ENCODE measurements at places on chromosomes 13 and 19.

DNA sequence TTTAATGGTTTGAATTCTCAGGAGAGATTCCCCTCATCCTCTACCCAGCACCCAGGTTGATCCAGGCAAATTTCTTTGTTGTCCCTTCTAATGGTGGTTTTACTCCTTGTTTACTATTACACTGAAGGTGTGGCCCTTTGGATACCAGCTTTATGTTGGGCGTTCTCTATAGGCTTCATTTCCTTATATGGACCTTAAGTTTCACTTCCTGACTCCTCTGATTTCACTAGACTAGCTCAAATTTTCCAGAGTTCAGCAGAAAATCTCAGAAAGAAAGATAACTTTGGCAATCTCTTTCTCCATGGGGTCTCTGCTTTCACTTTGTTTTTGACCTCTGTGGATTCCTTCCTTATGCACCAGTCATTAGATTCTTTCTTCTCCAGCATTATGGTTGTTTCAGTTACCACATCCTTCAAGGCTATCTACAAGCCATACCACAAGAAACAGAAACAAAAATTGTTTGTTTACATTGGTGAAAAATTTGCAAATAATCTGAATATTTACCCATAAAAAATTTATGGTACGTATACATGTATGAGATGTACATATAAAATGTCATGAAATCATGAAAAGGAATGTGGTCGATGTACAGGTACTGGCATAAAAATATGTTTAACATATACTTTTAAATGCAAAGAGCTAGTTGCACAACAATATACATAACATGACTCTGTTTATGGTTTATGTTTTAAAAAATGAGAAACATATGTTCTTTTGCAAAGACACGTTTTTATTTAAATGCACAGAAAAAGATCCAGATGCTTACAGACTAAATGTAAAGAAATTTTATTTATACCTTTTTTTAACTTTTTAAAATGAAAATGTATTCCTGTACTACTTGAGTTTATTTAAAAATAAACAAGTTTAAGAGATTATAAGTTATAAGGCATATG, 212.6 kb downstream of the LACC1 start:
- ATAC-seq = no peak

DNA sequence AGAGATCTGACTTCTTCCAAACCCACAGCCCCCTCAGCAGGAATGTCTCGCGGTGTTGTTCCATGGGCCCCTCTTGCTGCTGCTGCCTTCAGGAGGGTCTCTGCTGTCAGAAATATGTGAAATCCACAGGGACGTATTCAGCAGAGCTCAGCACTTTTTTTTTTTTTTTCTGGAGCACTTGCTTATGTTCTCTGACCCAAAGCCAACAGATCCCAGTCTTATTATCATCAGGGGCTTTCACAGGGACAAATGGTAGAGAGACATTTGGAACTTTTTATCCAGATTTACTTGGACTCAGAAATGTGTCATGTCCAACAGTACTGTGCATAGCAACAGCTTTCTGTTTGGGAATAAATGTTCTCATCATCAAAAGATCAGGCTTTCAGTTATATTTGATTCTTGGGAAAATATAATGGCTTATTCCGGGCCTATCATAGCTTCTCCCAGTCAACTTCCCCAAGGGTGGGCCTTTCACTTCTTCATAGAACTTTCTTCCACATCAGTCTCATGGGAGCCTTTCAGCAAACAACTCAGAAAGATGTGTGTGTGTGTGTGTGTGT, 332.7 kb downstream of the ZNF536 start:
- no peak for ATAC-seq

- peak; percentile 34 for ATAC-seq
Observed at GRCh38 chr19:16888629-16889365, at the start of gene F2RL3. F2RL3 (plus strand) TSS chr19:16888999; CDS start chr19:16889190, 191 bp downstream.

DNA sequence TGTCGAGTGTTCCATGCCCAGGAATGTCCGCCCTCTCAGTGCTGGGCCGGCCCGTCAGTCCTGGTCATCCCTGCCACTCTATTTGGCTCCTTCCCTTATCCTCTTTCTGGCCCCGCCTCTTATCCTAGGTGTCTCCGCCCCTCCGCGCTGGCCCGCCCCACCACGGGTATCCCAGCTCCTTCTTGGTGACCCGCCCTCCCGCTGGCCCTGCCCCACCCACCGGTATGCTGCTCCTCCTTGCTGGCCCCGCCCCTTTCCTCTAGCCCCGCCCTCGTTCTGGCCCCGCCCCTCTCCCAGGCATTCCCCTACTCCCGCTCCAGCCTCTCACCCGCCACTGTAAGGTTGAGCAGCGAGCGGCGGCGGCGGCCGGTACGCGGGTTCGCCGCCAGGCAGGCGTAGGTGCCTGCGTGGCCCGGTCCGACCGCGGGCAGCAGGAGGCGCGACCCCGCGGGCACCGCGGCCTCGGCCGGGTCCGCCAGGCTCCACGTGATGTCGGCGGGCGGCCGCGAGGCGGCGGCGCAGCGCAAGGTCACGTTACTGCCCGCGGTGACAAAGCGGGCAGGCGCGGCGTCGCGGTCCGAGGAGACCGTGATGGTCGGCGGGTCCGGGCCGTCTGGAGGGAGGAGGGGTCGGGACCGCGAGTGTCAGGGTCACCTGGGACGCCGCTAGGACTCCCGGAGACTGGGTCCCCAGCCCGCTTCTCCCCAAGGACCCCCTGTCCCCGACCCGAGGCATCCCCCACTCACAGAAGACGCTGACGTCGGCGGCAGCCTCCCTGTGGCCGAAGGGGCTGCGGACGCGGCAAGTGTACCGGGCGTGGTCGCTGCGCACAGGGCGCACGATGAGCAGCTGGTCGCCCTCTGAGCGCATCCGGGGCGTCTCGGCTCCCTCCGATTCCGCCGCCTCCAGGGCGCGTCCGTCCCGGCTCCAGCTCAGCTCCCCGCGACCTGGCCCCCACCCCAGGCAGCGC, 2.0 kb downstream of the VSIG10L start:
- peak; percentile 93 for ATAC-seq

- ATAC-seq = peak; percentile 33
Observed at GRCh38 chr13:44867825-44868224, 121.4 kb downstream of the NUFIP1 start.

DNA sequence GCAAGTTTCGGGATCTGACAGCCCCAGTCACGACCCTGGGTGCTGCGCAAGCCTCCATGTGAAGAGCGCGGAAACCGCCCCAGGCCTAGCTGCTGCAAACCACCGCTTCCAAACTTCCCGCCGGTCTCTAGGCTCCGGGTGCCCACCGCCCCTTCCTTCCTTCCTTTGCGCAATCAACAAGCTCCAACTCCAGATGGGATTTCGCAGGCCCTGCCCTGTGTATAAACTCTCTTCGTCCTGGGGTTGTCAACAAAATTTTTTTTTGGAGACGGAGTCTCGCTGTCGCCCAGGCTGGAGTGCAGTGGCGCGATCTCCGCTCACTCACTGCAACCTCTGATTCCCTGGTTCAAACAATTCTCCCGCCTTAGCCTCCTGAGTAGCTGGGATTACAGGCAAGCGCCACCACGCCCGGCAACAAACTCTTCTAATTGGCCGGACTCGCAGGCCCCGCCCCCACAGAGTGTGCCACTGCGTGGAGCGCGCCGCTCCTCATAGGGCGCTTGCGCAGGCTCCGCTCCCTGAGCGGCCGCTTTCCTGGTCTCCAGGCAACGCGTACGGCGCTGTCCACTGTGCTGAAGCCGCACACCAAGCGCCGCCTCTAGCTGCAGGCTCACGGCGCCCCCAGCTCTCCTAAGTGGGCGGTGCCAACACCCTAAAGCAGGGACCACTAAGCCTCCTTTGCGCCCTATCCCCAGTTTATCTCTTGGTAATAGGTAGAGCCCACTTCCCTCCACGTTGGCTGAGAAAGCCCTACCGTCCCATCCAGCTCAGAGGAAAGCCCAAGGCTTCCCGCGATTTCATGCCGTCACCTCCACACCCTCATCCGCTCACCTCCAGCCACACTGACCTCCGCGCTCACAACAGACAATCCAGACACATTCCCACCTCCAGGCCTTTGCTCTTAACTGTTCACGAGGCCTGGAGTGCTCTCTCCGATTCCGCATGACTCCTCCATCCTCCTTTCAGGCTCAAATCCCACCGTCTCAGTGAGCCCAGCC, 5.5 kb upstream of the QTRT1 start:
- ATAC-seq = peak; percentile 98

GRCh38 chr19:55594996-55595545, 4.2 kb downstream of the FIZ1 start:
- ATAC-seq = no peak

DNA sequence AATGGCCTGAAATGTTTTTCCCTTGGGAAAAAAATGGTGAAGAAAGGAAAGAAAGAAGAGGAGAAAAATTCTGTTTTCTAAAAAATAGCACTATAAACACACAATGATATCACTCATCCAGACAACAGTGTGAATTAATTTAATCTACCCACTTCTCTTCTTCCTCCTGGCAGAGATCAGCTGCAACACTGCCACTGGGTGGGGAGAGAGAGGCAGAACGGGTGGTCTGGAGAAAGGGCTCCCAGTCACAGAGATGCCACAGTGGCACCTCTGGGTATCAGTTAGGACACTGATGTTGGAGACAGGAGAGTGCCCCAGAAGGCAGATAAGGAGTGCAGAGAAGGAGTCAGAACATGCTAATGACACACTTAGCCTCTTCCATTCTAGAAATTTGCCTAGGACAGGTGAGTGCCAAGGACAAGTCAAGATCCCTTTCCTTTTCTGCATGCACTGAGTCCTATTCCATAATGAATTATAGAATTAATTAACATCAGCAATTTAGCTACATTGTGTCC, 168.6 kb downstream of the SUCLA2 start:
- ATAC-seq = no peak

DNA sequence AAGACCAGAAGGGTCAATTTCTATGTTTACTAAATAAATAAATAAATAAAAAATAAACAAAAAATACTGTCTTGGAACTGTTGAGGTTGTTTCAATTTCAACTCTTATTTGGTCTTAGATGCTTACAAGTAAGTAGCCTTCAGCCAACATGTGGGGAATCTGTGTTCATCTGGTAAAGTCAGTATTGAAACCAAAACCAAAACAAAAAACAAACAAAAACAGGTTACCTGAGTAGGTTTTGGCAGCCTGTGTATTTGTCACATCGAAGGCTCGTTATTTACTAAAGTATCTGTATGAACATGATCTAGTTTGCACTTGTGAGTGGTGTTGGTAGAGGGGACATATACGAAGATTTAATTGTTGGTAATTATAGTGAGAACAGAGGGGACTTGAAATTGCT, 471.5 kb downstream of the SLITRK5 start:
- ATAC-seq = no peak

DNA sequence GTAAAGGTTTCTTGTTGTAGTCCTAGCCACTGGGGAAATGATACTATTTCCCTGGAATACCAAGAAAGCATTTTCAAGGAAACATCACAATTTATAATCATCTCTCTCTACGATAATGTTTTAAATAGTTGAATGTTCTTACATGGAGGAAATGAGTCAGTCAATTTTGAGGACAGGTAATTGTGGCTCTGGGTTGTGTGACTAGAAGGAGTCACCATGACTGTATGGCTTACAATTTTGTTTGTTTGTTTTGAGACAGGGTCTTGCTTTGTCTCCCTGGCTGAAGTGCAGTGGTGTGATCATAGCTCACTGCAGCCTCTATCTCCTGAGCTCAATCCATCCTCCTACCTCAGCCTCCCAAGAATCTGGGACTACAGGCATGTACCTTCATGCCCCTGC, 47.4 kb downstream of the COG3 start:
- ATAC-seq = no peak

DNA sequence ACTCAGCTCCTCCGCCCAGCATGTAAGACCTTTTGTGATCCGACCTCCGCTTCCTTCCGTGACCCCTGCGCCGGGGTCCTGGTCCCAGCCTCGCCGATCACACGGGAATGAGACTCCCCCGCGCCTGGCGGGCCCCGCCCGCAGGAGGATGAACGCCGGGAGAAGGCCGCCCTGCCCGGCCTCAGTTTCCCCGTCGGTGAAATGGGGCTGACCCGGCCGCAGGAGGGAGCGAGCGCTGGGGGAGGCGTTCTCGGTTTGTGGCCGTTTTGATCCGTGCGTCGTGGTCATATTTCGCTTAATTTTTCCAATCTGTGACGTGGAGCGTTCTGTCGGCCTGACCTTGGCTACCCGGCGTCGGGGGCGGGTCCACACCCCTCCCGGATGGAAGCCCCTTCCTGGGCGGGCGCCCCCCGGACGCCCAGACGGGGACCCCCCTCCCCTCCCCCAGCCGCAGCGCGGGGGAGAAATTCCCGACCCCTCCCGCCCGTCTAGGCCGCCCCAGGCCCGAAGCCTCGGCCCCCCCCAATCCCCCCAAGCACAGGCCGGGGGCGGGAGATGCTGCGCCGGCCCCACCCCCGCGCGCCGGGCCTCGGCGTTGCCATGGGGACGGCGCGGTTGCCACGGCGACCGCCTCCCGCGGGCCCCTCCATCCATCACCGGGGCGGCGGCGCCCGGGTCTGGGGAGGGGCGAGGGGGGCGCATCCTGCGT, 11.1 kb downstream of the PALM start:
- no peak for ATAC-seq

DNA sequence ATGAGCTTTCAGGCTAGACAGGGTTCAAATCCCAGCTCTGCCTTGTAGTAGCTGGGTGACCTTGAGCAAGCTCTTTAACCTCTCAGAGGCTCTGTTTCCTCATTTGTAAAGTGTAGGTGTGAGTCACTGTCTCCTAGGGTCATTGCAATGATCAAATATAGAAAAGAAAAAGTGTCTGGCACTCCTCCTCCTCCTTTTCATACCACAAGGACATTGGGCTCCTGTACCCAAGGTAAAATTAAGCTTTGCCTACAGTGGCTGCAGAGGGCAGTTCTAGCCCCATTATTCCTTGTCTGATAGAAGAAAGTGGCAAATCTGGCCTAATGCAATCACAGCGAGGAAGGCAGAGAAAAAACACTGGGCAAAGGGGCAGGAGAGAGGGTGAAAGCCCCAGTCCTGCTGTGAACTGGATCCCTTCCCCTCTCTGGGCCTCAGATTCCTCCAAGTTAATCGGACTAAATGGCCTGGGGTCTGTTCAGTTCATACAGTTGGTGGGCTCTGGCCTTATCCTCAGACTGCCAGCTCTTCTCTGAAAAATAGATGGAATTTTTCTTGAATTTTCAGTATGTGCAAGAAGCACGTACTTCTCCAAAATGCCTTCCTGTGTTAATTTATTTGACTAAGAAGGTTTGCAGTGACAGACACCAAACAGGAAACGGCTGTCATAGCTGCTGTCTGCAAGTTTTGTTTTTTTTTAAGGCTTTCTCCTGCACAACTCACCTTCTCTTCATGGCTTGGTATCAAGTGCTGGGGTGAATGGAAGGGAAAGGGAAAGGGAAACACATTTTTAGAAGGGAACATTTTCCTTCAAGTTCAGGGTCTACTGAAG, 35.3 kb downstream of the RGCC start:
- peak; percentile 39 for ATAC-seq

Measured in esophagus mucosa (tissue), 1 donor.